ENCODE measurements at places on chromosomes 4 and X. TPM values are rescaled to one million over a fixed set of nuclear protein-coding genes. Genes with fewer than 3 reads are reported as not detected.

Gene MAGEA11
- total RNA-seq: not detected

DNA sequence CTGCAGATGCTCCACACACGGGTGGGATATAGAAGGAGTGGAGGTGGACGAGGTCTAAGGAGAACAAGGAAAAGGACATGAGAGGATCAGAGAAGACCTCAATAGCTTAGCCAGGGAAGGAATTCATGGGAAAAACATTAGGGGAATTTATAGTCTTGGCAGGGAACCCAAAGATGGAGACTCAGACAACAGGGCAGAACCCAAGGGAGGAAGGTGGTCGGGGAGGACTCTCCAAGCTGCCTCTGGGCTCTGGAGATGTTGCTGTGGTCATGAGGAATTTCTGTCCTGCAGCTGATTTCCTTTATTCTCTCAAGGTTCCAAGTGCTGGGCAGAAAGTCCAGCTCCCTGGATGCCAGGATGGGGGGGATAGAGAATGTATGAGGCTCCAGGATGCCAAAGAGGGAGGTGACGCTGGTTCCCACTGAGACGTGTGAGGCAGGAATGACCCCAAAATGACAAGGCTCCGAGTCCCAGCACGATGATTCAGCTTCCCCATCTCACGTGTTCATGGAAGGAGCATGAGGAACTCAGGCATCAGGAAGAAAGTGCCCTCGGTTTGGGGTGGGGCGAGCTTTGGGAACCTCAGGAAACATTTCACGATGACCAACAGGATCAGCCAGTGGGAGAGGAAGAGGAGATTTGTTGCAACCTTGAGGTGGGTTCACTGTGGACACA, 57.0 kb upstream of the PPP2R3B start:
- no peak overlapping the region for H3K4me3 ChIP-seq
- no peak overlapping the region for H3K27ac ChIP-seq
- DNase-seq: no peak
- H3K36me3 ChIP-seq: no peaks in the 10 kb centered on the region
- H3K27me3 ChIP-seq: no peaks in the 10 kb centered on the region

DNA sequence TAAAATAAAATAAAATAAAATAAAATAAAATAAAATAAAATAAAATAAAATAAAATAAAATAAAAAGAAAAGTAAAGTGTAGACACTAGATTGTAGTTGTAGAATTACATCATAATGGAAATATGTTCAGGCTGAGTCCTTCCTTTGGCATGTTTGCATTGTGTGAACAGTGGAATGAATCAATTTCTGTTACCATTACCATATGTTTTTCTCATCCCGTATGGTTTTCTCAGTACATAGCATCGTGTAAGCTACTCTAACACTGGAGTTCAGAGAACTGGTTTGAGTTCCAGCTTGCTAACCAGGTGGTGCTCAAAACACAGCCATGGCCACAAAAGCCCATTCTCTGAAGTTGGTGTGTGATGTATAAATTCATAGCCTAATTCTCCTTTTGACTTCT, 45.9 kb downstream of the USP11 start:
- DNase-seq: no peak
- no peak overlapping the region for H3K4me3 ChIP-seq
- no peaks in the 10 kb centered on the region for H3K4me1 ChIP-seq
- H3K27me3 ChIP-seq: peaks cover 3% of the 10 kb centered on the region
- no peak overlapping the region for H3K27ac ChIP-seq

GRCh38 chr4:6297266-6297815, 27.7 kb downstream of the WFS1 start:
- peaks cover 74% of the 10 kb centered on the region for H3K36me3 ChIP-seq
- no peak overlapping the region for H3K4me3 ChIP-seq

DNA sequence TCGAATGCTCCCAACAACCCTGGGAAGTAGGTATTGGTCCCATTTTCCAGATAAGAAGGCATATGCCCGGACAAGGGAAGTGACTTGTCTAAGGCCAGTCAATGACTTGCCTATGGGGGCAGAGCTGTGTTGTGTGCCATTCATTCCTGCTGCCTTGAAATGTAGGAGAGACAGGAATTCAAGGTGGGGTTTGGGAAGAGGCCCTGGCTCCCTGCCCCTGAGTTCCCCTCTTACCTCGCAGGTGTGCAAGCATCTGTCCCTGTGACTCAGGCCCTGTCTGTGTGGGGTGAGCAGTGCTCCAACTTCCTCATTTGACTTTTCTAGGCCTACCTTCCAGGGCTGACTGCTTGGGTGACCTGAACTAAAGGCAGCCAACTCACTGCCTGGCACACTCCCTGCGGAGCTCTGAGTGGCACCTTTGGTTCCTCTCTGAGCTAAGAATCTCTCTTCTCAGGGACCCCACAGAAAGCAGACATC, 5.1 kb downstream of the EFNB1 start:
- H3K4me3 ChIP-seq: no peak overlapping the region
- H3K27me3 ChIP-seq: no peaks in the 10 kb centered on the region
- H3K4me1 ChIP-seq: peaks cover 3% of the 10 kb centered on the region
- DNase-seq: peak; percentile 12
- H3K27ac ChIP-seq: no peak overlapping the region
- H3K36me3 ChIP-seq: no peaks in the 10 kb centered on the region

Gene CT45A10
- total RNA-seq: not detected

DNA sequence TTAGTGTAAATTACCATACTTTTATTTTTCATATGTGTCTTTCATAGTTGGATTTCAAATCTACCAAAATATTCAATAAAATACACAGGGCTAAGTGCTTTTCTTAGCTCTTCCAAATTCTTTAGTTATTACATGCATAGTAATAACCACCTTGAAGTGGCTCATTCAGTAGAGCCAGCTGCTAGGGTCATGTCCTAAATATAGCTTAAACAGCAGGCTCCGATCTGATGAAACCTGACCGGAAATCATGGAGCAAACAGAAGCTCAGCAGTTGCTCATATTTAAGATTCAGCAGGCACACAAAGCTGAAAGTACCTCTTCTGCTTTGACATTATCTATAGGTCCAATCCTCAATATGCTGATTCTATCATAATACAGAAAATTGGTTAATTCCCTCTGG, 1470.4 kb downstream of the ADGRL3 start:
- no peak overlapping the region for H3K4me3 ChIP-seq
- H3K4me1 ChIP-seq: no peaks in the 10 kb centered on the region
- no peak overlapping the region for H3K27ac ChIP-seq
- H3K36me3 ChIP-seq: no peaks in the 10 kb centered on the region

Gene PLK4
- total RNA-seq: 1.2 TPM

DNA sequence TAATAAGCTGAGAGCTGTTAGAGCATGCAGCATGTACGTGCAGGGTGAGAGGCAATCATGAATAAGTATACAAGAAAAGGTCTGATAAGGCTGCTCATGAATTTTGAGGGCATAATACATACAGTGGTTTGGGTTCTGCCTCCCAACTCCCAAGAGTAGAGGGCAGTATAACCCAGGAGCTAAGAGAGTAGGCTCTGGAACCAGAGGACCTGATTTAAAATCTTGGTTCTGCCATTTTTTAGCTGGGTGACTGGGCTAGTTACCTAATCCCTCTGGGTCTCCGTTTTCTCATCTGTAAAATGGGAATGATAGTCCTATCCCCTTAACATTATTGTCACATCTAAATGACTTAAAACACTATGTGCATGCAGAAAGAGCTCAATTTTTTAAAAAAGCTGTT, 85.3 kb downstream of the LNX1 start:
- no peak overlapping the region for H3K27ac ChIP-seq
- no peak overlapping the region for H3K4me3 ChIP-seq
- DNase-seq: no peak
- H3K4me1 ChIP-seq: peaks cover 13% of the 10 kb centered on the region
- H3K27me3 ChIP-seq: no peaks in the 10 kb centered on the region

- no peaks in the 10 kb centered on the region for H3K27me3 ChIP-seq
- H3K27ac ChIP-seq: no peak overlapping the region
- DNase-seq: no peak
Observed at GRCh38 chrX:19728915-19729314, 158.5 kb downstream of the SH3KBP1 start.

Gene RENBP
- 4.7 TPM for total RNA-seq

DNA sequence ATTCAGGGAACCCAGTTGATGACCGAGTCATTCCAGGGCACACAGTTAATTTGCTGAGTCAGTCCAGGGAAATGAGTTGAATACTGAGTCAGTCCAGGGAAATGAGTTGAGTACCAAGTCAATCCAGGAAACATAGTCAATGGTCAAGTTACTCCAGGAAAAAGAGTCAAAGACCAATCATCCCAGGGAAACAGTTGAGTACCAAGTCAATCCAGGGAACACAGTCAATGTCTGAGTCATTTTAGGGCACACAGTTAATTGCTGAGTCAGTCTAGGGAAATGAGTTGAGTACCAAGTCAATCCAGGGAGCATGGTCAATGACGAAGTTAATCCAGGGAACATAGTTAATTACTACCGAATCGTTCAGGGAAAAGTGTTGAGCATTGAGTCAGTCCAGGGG, 754.4 kb downstream of the NLGN4X start:
- no peaks in the 10 kb centered on the region for H3K36me3 ChIP-seq
- H3K4me3 ChIP-seq: no peak overlapping the region
- DNase-seq: no peak
- no peak overlapping the region for H3K27ac ChIP-seq

DNA sequence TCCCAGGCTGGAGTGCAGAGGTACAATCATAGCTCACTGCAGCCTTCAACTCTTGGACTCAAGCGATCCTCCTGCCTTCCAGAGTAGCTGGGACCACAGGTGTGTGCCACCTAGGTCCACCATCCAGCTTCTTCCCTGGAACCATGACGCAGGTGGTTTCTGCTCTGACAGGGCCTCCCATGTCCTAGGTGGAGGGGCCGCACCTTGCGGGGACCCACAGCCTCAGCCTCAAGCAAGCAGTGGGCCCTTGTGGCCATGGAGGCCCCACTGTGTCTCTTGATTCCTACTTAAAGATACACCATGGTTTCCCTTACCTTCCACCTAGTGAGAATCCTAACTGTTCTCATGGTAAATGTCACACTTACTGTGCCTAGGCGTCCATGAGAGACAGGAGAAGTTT, 6.9 kb upstream of the GPR78 start:
- H3K4me1 ChIP-seq: peaks cover 6% of the 10 kb centered on the region
- H3K27me3 ChIP-seq: no peaks in the 10 kb centered on the region
- H3K4me3 ChIP-seq: no peak overlapping the region
- DNase-seq: no peak

GRCh38 chr4:164572877-164573279, 181.1 kb upstream of the SMIM31 start:
- no peak for DNase-seq
- H3K27ac ChIP-seq: no peak overlapping the region
- H3K27me3 ChIP-seq: no peaks in the 10 kb centered on the region
- H3K36me3 ChIP-seq: no peaks in the 10 kb centered on the region
- H3K4me1 ChIP-seq: no peaks in the 10 kb centered on the region

Gene QDPR
- 5.1 TPM for total RNA-seq

DNA sequence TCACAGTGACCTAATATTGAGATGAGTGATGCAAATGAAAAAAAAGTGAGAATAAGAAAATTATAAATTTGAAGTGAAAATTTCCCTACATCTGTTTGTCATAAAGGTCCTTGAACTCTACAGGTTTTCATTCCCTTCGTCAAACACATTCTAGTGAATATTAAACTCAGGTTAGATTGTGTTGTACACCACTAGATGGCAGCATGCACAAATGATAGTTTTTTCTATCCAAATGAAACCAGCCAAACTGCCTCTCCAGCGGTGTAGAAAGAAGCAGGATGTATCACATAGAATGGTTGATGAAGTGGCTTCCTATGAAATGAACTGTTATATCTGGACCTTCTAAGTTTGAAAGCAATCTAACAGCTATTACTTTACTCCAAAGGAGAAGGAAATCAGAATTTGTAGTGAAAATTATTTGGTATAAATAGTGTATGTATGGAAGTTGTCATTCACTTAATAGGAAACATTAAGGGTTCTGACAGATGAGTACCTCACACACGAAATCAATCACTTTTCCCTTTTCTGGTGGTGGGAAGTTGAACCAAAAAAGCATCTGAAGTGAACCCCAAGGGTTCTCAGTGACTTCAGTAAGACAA, 382.7 kb downstream of the UNC5C start:
- no peaks in the 10 kb centered on the region for H3K36me3 ChIP-seq
- no peak overlapping the region for H3K27ac ChIP-seq
- peaks cover 4% of the 10 kb centered on the region for H3K4me1 ChIP-seq
- no peaks in the 10 kb centered on the region for H3K27me3 ChIP-seq
- H3K4me3 ChIP-seq: no peak overlapping the region

- DNase-seq: no peak
- no peak overlapping the region for H3K27ac ChIP-seq
- no peak overlapping the region for H3K4me3 ChIP-seq
- no peaks in the 10 kb centered on the region for H3K27me3 ChIP-seq
- peaks cover 11% of the 10 kb centered on the region for H3K36me3 ChIP-seq
- H3K4me1 ChIP-seq: no peaks in the 10 kb centered on the region
Observed at GRCh38 chrX:47644557-47645091, 5.7 kb downstream of the ELK1 start.

- no peak overlapping the region for H3K4me3 ChIP-seq
- H3K4me1 ChIP-seq: peaks cover 10% of the 10 kb centered on the region
- no peaks in the 10 kb centered on the region for H3K36me3 ChIP-seq
- no peak for DNase-seq
- H3K27ac ChIP-seq: no peak overlapping the region
- no peaks in the 10 kb centered on the region for H3K27me3 ChIP-seq
Observed at GRCh38 chr4:76726176-76726575, 171.8 kb downstream of the SOWAHB start.

DNA sequence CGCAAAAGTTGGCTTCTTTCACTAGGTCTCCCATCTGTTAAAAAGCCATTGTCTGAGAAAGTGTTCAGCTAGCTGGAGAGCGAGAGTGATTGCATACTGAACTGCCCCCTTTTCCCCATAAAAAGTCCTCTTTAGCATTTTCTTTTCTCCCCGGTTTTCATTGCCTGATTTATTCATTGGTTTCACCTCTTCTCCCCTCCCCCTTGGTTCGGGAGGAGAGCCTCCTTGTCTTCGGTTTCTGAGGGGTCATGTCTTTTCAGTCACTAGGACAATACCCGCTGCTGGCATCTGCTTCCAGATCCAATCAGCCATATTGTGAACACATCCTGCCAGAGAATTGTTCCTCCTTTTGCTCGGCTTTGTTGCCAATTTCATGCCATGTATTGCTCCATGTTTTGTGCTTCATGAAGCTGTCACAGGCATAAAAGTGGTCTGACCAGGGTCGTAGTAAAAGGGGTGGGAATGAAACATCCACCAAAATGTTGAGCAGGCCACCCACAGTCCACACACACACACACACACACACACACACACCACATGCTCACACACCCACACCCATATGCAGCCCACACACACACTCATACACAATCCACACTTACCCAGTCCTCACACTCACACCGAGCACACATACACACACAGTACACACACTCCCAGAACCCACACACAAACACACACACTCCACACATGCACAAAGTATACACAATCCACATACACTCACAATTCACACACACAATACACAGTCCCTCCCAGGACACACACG, 136.0 kb downstream of the NKX6-1 start:
- no peak overlapping the region for H3K27ac ChIP-seq
- H3K4me1 ChIP-seq: no peaks in the 10 kb centered on the region
- no peak for DNase-seq
- no peaks in the 10 kb centered on the region for H3K36me3 ChIP-seq
- H3K4me3 ChIP-seq: no peak overlapping the region

Gene SMIM43
- total RNA-seq: not detected

Data from thyroid gland (tissue), 4 donors.